ENCODE measurements at places on chromosomes 16 and 17.

- DNase-seq: no peak
Observed at GRCh38 chr17:75636381-75637142, 3.3 kb downstream of the SMIM5 start.

DNA sequence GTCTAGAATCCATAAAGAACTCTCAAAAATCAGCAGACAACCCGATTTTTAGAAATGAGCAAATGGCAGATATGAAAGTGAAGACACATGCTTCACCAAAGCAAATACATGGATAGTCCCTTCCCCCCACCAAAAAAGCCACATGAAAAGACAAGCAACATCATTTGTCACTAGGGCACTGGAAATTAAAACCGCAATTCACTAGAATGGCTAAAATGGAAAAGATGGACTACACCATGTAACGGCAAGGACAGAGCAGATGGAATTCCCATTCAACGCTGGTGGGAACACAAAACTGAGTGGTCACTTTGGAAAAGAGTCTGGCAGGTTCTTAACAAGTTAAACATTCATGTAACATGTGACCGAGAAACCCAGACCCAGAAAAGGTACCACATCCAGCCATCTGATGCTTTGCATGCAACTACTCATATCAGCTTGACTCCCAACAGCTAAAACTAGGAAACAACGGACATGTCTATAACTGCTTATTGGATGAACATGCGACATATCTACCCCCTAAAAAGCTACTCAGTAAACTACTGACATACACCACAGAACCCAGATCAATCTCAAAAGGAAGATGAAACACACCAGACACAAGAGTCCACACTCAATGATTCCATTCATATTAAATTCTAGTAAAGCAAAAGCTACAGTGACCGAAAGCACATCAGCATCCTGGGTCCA is 132.6 kb downstream of the ZNF778 start:
- no peak for DNase-seq

DNA sequence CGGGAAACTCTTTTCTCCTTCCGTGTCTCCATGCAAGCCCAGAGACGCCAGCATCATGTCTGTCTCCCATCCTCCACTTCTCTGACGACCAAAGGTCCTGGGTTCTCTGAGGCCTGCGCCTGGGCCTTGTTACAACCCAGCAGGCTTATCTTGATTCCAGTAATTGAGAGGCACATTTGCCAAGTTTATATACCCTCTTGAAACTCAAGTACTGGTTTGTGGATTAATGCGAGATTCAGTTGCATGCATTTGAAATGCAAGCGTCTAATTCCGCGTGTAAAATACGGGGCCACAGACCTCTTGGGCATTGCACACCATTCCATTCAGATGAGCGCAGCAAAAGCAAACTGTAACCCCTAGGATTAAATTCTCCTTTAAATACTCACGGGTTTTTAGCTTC is 28.7 kb upstream of the CRISPLD2 start:
- DNase-seq: no peak

- DNase-seq: no peak
Observed at GRCh38 chr16:67528870-67529581, 397 bp downstream of the RIPOR1 start.

DNA sequence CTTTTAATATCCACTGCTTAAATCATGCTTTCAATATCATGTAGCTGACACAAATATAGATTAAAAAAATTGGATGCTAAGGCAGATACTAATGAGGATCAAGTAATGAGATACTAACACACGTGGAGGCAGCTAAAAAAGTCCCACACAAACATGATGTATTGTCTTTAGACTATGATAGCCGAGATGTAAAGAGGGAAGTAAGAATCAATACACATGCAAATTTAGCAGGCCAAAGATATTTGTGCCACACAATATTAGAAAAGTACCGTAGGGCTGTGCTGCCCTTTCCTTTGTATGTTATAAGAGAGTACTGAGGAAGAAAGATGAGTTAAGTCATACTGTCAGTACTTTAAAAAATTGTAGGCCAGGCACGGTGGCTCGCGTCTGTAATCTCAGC is 51.4 kb upstream of the STAC2 start:
- DNase-seq: no peak

DNA sequence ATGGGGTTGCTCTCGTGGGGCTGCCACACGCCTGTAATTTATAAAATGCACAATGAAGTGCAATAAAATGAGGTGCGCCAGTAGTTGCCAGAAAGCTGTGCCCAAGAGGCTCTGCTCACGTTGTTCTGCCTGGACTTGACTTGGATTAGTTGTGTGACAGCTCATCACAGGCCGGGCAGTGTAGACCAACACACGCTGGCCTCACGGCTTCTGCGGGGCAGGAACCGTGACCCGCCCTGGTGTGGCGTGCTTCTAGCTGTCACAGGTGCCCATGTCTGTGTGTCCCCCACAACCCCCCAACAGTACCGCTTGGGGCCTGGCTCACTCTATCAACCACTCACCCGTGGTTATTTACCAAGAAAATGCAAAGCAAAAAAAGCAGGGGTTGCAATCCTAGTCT is 112.2 kb upstream of the ZNF750 start:
- DNase-seq: no peak

- DNase-seq: no peak
Observed at GRCh38 chr16:68093816-68094613, 8.8 kb downstream of the NFATC3 start.

DNA sequence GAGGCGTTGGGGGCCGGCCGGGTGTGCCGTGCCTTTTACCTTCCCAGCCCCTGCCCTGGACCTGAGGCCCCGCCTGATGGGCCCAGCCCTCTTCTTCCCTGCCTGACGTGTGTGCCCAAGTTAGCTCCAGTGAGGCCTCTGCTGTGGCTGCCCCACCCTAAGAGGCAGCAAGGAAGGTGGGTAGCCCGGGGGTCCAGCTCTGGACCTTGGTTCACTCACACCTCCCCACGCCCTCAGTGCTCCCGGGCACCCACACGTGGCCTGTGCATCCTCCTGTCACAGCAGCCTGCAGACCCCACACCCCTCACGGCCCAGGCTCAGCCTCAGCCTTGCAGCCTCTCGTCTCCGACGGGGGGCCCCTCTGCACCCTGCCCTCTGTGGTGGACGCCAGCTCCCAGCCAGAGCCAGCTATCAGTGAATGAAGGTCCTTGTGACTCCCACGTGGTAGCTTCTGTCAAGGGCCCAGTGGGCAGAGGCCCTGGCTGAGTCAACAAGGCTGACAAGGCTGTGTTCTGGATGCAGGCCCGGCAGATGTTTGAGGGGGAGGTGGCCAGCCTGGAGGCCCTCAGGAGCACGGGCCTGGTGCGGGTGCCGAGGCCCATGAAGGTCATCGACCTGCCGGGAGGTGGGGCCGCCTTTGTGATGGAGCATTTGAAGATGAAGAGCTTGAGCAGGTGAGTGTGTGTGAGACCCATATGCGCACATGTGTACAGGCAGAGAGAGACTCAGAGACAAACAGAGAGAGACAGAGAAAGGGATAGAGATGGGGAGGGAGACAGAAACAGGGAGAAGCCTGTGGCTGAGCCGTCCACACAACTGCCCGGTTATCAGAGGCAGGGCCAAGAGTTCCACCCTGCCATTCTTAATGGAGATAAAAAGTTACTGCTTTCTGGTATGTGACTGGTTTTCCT is 2.8 kb downstream of the FN3K start:
- no peak for DNase-seq

Data from HTR-8/SVneo (cell line).